ENCODE measurements at places on chromosomes 7 and 10. TPM values are rescaled to one million over a fixed set of nuclear protein-coding genes. Genes with fewer than 3 reads are reported as not detected.
A peak's percentile ranks its signal among the peaks of the same experiment; 100 is the strongest.

GRCh38 chr10:13003004-13003403 is 1.5 kb upstream of the CCDC3 start:
- no peak for DNase-seq

Gene EMX2
- 0.35 TPM for polyA plus RNA-seq

- DNase-seq: peak; percentile 39
Measured at GRCh38 chr7:151060416-151061212, 1.2 kb downstream of the SLC4A2 start.

Gene ALOX5
- polyA plus RNA-seq: 1.6 TPM

DNA sequence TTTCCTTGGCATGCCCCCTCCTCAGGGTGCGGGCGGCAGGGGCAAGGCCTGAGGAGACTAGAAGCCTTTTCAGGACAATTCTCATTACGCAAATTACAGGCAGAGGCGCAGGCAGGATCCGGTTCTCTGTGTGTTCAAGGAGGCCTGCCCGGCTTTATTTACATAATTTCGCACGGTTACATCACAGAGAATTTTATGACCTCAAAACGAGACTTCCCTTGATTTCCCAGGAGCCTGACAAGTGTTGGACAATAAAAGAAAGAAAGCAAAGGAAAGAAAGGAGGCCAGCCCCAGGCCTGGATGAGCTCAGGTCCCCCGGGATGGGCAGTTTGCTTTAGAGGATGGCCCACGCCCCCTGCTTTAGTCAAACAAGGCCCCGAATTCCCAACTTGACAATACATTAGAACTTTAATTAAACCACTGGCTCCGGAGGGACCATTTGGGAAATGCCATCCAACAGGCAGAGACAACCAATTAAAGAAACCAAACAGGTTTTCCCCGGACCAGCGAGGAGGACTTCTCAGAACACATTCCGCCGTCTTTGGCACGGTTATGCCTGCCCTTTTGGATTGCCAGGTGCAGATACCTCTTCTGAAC is 2.9 kb downstream of the MNX1 start:
- no peak for DNase-seq

Gene OLAH
- 0.34 TPM for polyA plus RNA-seq

Gene UPK3B
- 7.3 TPM for polyA plus RNA-seq

DNA sequence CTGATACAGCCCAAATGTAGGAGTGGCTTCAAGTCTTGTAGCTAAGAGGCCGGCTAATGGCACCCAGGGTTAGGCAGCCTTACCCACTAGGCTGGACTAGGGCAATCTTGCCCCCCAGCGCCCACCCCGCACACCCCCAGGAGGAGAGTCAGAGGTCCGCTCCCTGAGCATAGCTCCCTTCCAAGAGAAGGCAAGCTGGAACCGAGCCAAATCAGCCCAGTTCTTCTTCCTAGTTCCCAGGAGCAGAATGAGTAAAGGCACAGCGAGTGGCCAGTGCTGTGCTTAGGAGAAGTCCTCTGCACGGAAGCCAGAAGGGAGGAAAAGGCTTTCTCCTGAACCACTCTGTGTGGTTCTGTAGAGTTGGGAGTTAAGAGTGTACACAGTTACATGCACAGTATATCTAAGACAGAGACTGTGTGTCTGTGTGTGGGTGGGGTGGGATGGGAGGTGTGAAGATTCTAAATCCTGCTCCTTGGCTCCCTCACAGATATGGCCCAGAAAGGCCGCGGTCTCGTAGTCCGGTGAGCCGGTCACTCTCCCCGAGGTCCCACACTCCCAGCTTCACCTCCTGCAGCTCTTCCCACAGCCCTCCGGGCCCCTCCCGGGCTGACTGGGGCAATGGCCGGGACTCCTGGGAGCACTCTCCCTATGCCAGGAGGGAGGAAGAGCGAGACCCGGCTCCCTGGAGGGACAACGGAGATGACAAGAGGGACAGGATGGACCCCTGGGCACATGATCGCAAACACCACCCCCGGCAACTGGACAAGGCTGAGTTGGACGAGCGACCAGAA is 59.7 kb upstream of the PDCD4 start:
- DNase-seq: no peak

Measured in left lung (tissue), 14 donors.